Diencephalon (tissue), 1 donor: ENCODE measurements at places on chromosomes 1 and 21. TPM values are rescaled to one million over a fixed set of nuclear protein-coding genes. Genes with fewer than 3 reads are reported as not detected.

The LYST gene
- total RNA-seq, result 54.2 TPM

The EFNA3 gene
- 13.8 TPM for total RNA-seq

The DVL1 gene
- total RNA-seq, result 58.6 TPM

The RPL22 gene
- total RNA-seq, result 236 TPM

The FMO1 gene
- total RNA-seq, result 2.3 TPM

The LDLRAD1 gene
- total RNA-seq, result not detected

The ZMYND12 gene
- 1.6 TPM for total RNA-seq

The HTR6 gene
- total RNA-seq, result 0.92 TPM

The MARCKSL1 gene
- 264 TPM for total RNA-seq

The MDM4 gene
- total RNA-seq, result 68.7 TPM

The INAVA gene
- 4.6 TPM for total RNA-seq

The SRSF10 gene
- total RNA-seq, result 115 TPM

The ANGPTL1 gene
- total RNA-seq, result 1.8 TPM

The CLDN17 gene
- total RNA-seq, result not detected

The WNT9A gene
- 2.8 TPM for total RNA-seq

The CYP2J2 gene
- 1.6 TPM for total RNA-seq

The RGS8 gene
- 135 TPM for total RNA-seq

The MEX3A gene
- 33.4 TPM for total RNA-seq

The TBX19 gene
- 0.69 TPM for total RNA-seq

The NUAK2 gene
- total RNA-seq, result 0.92 TPM

The CHRNB2 gene
- total RNA-seq, result 31.6 TPM
